ENCODE measurements at places on chromosomes 11 and 22. TPM values are rescaled to one million over a fixed set of nuclear protein-coding genes. Genes with fewer than 3 reads are reported as not detected.

GRCh38 chr11:71247551-71248250, 4.7 kb downstream of the SHANK2 start:
- H3K27ac ChIP-seq: no peak overlapping the region
- DNase-seq: no peak
- peaks cover 25% of the 10 kb centered on the region for H3K27me3 ChIP-seq
- no peaks in the 10 kb centered on the region for H3K4me1 ChIP-seq

DNA sequence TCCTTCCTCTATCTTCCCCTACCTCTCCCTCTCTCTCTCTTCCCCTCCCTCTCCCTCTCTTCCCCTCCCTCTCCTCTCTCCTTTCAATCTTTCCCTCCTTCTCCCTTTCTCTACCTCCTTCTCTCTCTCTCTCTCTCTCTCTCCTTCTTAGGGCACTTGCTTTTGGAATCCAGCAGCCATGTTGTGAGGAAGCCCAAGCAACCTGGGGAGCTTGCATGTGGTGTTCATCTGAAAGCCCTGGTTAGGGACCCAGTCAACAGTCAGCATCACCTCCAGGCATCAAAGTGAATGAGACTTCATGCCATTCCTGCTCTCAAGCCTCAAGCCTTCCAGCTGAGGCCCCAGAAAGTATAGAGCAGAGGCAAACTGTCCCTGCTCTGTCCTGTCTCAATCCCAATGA, 65.6 kb upstream of the SHISAL1 start:
- H3K27me3 ChIP-seq: peaks cover 5% of the 10 kb centered on the region
- peaks cover 3% of the 10 kb centered on the region for H3K36me3 ChIP-seq
- no peak for DNase-seq
- H3K27ac ChIP-seq: no peak overlapping the region

DNA sequence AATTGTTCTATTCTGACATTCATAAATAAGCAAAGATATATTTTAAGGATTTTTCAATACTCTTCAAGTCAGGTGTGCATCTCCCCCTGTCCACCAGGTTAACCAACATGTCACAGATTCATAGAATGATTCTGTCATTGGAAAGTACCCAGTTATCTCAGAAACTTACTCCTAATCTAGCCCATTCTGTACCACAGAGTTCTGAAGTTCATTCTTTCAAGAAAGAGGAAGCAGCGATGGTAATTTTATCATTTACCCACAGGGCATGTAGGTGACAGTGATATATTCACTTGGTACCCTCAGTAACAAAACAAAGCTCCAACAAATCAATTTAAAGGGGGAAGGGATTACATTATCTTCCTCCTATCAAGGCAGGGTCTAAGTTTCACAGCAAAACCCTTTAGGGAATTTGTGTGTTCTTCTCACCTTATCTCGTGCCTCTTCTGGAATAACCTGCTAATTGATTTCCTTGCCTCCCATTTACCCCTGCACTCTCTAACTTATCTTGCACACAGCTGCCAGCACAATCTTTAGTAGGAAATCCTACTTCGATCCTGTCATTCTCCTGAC, 19.0 kb upstream of the MPPED2 start:
- no peaks in the 10 kb centered on the region for H3K4me1 ChIP-seq
- H3K36me3 ChIP-seq: no peaks in the 10 kb centered on the region

GRCh38 chr11:118081241-118081958, 4.5 kb downstream of the TMPRSS4 start:
- peaks cover 1% of the 10 kb centered on the region for H3K36me3 ChIP-seq
- no peak overlapping the region for H3K4me3 ChIP-seq
- no peak overlapping the region for H3K27ac ChIP-seq
- H3K27me3 ChIP-seq: no peaks in the 10 kb centered on the region
- DNase-seq: no peak

DNA sequence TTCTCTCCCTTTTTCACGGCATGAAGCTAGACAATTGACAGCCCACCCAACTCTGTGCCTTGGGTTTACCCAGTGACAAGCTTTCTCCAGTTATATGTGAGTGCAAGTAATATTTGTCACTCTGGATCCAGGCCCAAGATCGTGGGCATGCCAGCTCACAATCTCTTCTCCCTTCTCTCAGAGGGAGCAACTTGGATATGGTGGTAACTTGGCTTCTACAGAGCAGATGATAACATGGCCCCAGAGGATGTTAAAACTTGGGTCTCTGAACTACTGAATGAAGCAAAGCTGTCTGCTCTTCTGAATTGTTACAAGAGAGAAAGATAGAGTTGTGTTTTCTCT, 20.8 kb downstream of the C11orf96 start:
- no peak overlapping the region for H3K27ac ChIP-seq
- peaks cover 24% of the 10 kb centered on the region for H3K27me3 ChIP-seq
- no peak overlapping the region for H3K4me3 ChIP-seq
- no peaks in the 10 kb centered on the region for H3K4me1 ChIP-seq

GRCh38 chr11:47366020-47366490, 12.3 kb downstream of the SPI1 start:
- peaks cover 23% of the 10 kb centered on the region for H3K4me1 ChIP-seq
- no peak for DNase-seq
- no peaks in the 10 kb centered on the region for H3K36me3 ChIP-seq
- H3K27ac ChIP-seq: no peak overlapping the region
- H3K27me3 ChIP-seq: peaks cover 2% of the 10 kb centered on the region

DNA sequence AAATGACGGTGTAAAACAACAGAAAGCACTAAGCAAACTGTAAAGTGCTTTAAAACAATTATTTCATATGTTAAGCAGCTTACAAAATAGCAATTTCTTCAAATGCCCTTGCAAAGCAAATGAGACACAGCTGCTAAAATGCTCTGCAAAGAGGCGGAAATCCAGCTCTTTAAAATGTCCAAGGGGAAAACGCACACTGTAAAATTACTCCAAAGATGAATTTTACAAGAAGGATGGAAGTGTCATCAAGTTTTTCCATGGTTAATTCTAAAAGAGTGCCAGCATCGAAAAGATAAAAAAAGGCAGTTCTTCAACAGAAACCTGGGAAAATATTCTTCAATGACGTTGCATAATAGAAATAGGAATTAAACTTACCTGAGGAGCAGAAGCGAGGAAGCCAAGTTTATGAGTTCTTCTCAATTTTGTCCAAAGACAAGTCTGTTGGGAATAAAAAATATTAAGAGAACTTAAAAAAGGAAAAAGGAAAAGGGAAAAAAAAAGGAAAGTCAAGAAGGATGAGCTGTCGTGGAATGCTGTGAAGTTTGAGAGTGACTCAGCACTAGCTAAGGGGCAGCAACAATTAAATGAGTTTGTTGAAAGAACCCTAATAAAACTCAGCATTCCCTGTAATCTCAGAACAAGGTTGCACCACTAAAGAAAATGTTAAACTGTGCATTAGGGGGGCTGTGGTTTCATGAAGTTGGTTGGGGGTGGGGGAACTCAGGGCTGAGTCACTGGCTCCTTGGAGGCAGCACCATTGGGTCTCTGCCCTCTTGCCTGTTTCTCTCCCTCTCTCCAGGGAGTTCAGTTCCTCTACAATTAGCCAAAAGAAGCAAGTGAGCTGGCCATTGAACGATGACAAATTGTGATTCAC, 64.2 kb upstream of the BLID start:
- no peak for DNase-seq
- H3K4me3 ChIP-seq: no peak overlapping the region
- H3K36me3 ChIP-seq: no peaks in the 10 kb centered on the region
- no peaks in the 10 kb centered on the region for H3K4me1 ChIP-seq

- peaks cover 38% of the 10 kb centered on the region for H3K27me3 ChIP-seq
- no peak for DNase-seq
- H3K4me3 ChIP-seq: no peak overlapping the region
- H3K36me3 ChIP-seq: no peaks in the 10 kb centered on the region
Measured at GRCh38 chr22:19722178-19722981, 959 bp upstream of the GP1BB start.

DNA sequence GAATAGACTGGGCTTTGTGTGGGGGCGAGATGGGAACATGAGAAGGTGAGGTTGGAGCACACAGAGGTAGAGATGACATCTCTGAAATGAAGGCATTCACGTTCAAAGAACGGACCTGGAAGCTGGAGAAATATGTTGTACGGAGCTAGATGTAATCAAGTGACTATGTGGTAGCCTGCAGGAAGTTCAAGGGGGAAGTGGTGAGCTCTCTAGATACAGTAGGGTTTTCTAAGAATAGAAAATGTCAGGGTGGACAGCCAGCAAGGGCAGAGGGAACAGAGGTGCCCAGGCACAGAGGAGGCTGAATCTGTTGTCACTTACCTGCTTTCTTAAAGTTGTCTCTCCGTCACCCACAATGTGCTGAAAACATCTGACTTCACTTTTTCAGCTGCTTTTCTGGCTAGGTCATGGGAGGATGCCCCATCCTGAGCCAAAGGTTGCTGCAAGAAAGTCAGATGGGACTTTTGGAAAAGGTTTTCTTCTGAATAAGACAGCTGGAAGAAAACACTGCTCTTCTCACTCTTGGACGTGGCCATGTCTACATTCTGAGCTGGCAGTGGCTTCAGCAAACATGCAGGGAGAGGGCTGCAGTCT, 171.5 kb upstream of the B3GAT1 start:
- H3K36me3 ChIP-seq: no peaks in the 10 kb centered on the region
- H3K27me3 ChIP-seq: peaks cover 9% of the 10 kb centered on the region
- no peak overlapping the region for H3K27ac ChIP-seq
- peaks cover 5% of the 10 kb centered on the region for H3K4me1 ChIP-seq

DNA sequence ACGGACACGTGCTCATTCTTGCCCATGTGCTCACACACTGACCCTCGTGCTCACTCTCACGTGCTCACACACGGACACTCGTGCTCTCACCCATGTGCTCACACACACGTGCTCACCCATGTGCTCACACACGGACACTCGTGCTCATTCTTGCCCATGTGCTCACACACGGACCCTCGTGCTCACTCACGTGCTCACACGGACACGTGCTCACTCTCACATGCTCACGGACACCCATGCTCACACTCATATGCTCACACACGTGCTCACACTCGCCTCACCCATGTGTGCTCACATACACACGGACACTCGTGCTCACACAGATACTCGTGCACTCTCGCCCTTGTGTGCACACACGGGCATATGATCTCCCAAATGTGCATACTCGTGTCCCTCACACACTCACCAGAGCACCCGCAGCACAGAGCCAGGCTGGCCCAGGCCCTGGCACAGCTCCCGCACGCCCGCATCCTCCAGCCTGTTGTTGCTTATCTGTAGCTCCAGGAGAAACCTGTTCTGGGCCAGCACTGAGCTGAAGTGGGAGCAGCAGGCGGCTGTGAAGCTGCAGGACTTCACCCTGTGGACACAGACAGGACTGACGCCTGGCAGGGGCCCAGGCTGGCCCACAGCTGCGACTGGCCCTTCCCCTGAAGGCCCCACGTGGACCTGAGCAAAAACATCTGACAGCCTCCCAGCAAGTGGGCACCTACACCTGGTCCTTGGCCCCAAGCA, 9.3 kb downstream of the RNH1 start:
- H3K4me3 ChIP-seq: no peak overlapping the region
- no peaks in the 10 kb centered on the region for H3K4me1 ChIP-seq
- no peaks in the 10 kb centered on the region for H3K27me3 ChIP-seq
- peaks cover 39% of the 10 kb centered on the region for H3K36me3 ChIP-seq
- peak overlapping the region; percentile 31 for H3K27ac ChIP-seq

- DNase-seq: no peak
- H3K36me3 ChIP-seq: no peaks in the 10 kb centered on the region
- no peak overlapping the region for H3K4me3 ChIP-seq
- H3K27me3 ChIP-seq: no peaks in the 10 kb centered on the region
- H3K4me1 ChIP-seq: no peaks in the 10 kb centered on the region
Measured at GRCh38 chr11:57394203-57394965, 3.9 kb upstream of the PRG2 start.

- no peak overlapping the region for H3K27ac ChIP-seq
- H3K27me3 ChIP-seq: peaks cover 5% of the 10 kb centered on the region
- H3K4me3 ChIP-seq: no peak overlapping the region
- peaks cover 5% of the 10 kb centered on the region for H3K4me1 ChIP-seq
- no peak for DNase-seq
- no peaks in the 10 kb centered on the region for H3K36me3 ChIP-seq
Measured at GRCh38 chr22:32625985-32626384, 151.4 kb downstream of the FBXO7 start.

DNA sequence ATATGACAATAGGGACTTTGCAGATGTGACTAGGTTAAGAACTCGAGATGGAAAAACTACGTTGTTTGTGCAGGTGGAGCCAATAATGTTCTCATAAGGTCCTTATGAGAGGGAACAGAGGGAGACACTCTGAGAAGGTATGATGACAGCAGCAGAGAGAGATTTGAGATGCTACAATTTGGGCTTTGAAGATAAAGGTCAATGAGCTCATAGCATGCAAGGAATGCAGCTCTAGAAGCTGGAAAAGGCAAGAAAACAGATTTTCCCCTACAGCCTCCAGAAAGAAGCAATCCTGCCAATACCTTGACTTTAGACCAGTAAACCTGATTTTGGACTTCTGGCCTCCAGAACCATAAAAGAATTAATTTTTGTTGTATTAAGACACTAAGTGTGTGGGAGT, 21.1 kb downstream of the FAM76B start:
- H3K4me1 ChIP-seq: no peaks in the 10 kb centered on the region
- H3K36me3 ChIP-seq: peaks cover 6% of the 10 kb centered on the region
- no peak overlapping the region for H3K27ac ChIP-seq
- H3K4me3 ChIP-seq: no peak overlapping the region
- H3K27me3 ChIP-seq: no peaks in the 10 kb centered on the region

GRCh38 chr22:33005476-33005875, 52.7 kb downstream of the SYN3 start:
- no peaks in the 10 kb centered on the region for H3K4me1 ChIP-seq
- H3K27ac ChIP-seq: no peak overlapping the region
- peaks cover 3% of the 10 kb centered on the region for H3K27me3 ChIP-seq
- DNase-seq: no peak
- H3K36me3 ChIP-seq: no peaks in the 10 kb centered on the region
- no peak overlapping the region for H3K4me3 ChIP-seq

- no peaks in the 10 kb centered on the region for H3K36me3 ChIP-seq
- DNase-seq: no peak
- no peaks in the 10 kb centered on the region for H3K4me1 ChIP-seq
Measured at GRCh38 chr22:48734359-48734758, 1093.3 kb downstream of the BRD1 start.

DNA sequence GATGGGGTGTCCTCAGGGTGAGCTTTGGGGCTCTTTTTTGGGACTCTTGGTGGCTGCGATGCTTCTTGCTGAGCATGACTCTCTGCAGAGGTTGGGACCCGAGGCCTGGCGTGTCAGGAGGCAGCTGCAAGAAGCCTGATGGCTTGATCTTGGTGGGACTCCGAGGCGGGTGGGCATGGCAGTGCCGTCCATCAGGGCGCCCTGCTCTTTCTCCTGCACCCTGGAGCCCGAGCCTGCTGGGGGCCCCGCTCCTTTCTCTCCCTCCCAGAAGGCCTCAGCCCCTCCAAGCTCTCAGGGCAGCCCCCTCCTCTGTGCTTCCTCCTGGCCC, 432.7 kb downstream of the TBC1D22A start:
- DNase-seq: no peak
- no peak overlapping the region for H3K27ac ChIP-seq
- H3K4me1 ChIP-seq: no peaks in the 10 kb centered on the region
- H3K27me3 ChIP-seq: no peaks in the 10 kb centered on the region

GRCh38 chr22:19121631-19122142, 525 bp downstream of the DGCR2 start:
- H3K27ac ChIP-seq: peak overlapping the region; percentile 56
- peak overlapping the region; percentile 80 for H3K4me3 ChIP-seq
- H3K4me1 ChIP-seq: peaks cover 48% of the 10 kb centered on the region
- no peaks in the 10 kb centered on the region for H3K27me3 ChIP-seq

Gene BRSK2
- total RNA-seq: 1.2 TPM

Gene RANGAP1
- 157 TPM for total RNA-seq

Gene ZNRF3
- total RNA-seq: 2.3 TPM

Gene HBE1
- total RNA-seq: not detected

Gene MAP6
- 0.05 TPM for total RNA-seq

Gene TMEM218
- 11.3 TPM for total RNA-seq

Gene SHANK3
- total RNA-seq: 0.14 TPM

Gene OR56A3
- total RNA-seq: not detected

Gene DTX4
- 0.11 TPM for total RNA-seq

Gene LRRC56
- 0.98 TPM for total RNA-seq

Gene ABTB2
- 1.2 TPM for total RNA-seq
